ENCODE measurements at places on chromosomes 4 and X. TPM values are rescaled to one million over a fixed set of nuclear protein-coding genes. Genes with fewer than 3 reads are reported as not detected.
A peak's percentile ranks its signal among the peaks of the same experiment; 100 is the strongest.

- DNase-seq = peak; percentile 86
These were observed 4.2 kb upstream of the MTMR1 start for GRCh38 chrX:150688911-150689451.

DNA sequence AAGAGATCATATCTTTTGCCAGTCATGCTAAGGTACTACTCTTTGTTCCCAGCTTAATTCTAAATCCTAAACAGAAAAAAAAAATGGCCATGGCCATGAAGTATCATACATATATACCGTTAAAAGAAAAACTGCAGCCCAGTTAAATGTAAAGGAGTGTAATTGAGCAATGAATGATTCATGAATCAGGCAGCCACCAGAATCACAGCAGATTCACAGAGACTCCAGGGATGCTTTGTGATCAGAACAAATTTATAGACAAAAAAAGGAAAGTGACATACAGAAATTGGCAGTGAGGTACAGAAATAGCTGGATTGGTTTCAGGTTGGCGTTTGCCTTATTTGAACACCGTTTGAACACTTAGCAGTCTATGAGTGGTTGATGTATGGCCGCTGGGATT is 42.1 kb upstream of the PDGFC start:
- DNase-seq = peak; percentile 27

- DNase-seq = no peak
These were observed 94.5 kb downstream of the MID1IP1 start for GRCh38 chrX:38895775-38896174.

- no peak for DNase-seq
These were observed 123.5 kb downstream of the ZNF827 start for GRCh38 chr4:145815027-145815612.

- no peak for DNase-seq
These were observed 182.4 kb upstream of the ARSJ start for GRCh38 chr4:114161809-114162208.

GRCh38 chr4:122481766-122482405 is 25.4 kb upstream of the IL2 start:
- DNase-seq = peak; percentile 80

DNA sequence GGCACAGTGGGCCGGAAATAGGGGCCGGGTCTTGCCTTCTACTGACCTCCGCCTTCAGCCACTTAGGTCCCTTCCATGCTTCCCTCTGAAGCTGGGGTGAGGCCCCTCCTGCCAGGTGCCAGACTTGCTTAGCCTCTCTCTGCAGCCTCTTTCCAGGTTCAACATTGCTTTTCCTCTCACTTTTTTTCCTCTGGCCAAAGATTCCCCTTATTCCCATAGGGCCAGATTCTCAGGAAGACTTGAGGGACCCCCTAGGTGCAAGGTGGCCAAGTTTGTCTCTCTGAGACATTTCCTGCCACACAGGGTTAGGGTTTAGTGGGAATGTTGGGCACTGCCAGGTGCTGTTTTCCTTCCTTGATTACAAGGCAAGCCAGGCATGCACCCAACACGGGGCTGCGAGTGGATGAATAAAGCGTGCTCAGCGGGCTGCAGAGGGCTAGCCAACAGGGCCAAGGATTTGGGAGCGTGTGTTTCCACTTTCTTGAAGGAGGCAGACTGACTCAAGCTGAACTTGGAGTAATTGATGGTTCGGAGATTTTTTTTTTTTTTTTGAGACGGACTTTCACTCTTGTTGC is 7.6 kb upstream of the GJB1 start:
- no peak for DNase-seq

- peak; percentile 15 for DNase-seq
These were observed 733.7 kb upstream of the PABPC4L start for GRCh38 chr4:134935320-134935719.

DNA sequence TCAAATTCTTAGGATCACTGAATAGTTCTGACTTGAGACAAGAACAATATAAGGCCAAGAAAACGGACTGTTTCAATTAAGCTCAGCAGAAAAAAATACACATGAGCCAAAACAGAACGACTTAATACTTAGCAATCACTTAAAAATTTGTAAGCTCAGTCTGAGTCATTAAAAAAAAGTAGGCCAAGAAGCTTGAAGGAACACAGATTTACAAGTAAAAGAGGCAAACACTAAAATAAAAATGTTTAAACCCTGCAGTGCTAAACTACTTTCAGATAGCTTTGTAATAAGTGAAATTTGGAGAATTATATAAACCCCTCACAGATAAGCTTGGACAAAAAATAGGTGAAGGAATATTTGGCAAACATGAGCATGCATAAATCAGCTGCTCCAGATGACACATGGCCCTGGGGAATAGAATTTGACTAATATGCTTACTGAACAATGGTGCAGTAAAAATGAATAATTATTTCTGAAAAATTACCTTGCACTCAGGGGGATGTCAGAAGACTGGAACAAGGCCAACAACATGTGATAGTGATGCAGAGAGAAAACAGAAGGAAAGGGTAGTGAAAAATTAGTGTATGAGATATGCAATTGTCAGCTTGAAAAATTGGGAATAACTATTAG is 49.6 kb downstream of the LNX1 start:
- peak; percentile 95 for DNase-seq

- DNase-seq = no peak
These were observed 4.4 kb upstream of the CCDC149 start for GRCh38 chr4:24917076-24917856.

DNA sequence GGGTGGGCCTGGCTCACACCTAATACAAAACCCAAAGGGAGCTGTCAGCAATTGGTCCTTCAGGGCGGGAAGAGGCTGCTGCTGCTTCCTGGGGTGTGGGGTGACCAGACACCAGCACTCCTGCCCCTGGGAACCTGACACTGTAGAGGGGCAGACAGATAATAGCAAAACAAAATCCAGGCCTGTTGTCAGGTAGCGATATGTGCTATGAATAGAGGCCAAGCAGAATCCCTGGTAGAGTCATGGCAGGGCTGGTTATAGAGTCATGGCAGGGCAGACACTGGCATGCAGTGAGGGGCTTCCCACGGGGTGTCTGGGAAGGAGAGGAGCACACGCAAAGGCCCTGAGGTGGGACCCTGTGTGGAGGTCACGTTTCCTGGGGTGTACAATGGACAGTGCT is 79.6 kb upstream of the PSAPL1 start:
- DNase-seq = no peak

DNA sequence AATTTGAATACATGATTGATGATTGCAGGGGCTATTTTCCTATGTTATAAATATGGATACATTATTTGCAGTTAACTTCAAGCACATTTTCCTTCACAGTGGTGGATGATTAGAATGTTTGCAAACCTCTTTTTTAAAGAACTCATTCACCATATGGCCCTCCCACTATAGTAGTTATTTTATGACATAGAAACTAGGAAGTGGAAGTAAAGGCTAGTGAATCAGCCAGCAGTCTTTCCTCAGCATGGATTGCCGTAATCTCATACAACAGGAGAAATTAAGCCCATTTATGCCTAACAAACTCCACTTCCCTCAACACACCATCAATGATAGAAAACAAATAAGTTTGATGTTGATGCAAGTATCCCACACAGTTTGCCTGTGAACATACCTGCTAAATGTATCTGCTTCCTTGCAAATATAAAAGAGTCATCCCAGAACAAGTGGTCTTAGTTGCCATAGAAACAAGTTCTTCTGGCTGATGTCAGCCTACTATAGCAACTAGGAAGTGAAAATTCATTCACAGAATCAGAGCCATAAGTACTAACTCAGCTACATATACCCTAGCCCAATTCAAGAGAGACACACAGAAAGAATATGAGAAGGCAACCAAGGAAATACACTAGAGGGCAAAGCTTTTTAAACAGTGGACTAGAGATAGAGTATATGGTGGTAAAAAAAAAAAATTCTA is 100.9 kb upstream of the RADX start:
- no peak for DNase-seq

- DNase-seq = peak; percentile 32
These were observed 146.2 kb downstream of the SPATA18 start for GRCh38 chr4:52197306-52197705.

DNA sequence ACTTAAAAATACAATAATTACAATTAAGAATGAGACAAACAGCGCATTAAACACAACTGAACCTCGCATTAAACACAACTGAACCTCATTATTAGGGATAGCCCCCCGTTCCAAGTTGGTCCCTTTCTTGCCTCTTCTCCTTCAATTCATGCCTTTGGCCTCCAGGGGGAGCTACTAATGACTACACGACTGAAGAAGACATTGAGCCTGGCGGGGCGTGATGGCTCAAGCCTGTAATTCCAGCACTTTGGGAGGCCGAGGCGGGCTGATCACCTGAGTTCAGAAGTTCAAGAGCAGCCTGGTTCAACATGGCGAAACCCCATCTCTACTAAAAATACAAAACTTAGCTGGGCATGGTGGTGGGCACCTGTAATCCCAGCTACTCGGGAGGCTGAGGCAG is 56.4 kb upstream of the NWD2 start:
- no peak for DNase-seq

- peak; percentile 69 for DNase-seq
These were observed 11.3 kb upstream of the KIAA0232 start for GRCh38 chr4:6771229-6771671.

- peak; percentile 80 for DNase-seq
These were observed 287.8 kb downstream of the RAPGEF2 start for GRCh38 chr4:159390648-159391047.

DNA sequence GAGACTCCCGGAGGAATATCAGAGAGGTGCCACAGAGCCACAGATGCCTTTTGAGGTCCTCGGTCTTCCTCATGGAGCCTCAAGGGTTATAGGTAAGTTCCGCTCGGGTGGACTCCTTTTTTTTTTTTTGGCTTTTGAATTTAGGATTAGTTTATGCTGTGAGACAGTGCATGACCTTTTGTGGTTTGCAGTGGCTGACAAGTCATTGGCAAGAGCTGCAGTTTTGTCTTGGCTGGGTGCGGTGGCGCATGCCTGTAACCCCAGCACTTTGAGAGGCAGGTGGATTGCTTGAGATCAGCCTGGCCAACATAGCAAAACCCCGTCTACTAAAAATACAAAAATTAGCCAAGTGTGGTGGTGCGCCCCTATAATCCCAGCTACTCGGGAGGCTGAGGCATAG is 4.5 kb upstream of the GRSF1 start:
- DNase-seq = no peak

Gene UCP1
- not detected for total RNA-seq

Gene BMPR1B
- total RNA-seq = 0.76 TPM

Gene WNK3
- total RNA-seq = 0.63 TPM

Gene EFNB1
- total RNA-seq = 12.6 TPM

Gene TRIM2
- 26.4 TPM for total RNA-seq

Gene GC
- not detected for total RNA-seq

Gene OGT
- 119 TPM for total RNA-seq

Gene SLITRK2
- not detected for total RNA-seq

Gene NUDT11
- total RNA-seq = 12.4 TPM

Gene ATOH1
- total RNA-seq = not detected

Gene MAGEB1
- not detected for total RNA-seq
